ENCODE measurements at places on chromosomes 13 and 19.

GRCh38 chr13:53110614-53111013, 82.0 kb downstream of the OLFM4 start:
- DNase-seq, result no peak

GRCh38 chr19:16585094-16585801, 13.0 kb upstream of the SLC35E1 start:
- no peak for DNase-seq

DNA sequence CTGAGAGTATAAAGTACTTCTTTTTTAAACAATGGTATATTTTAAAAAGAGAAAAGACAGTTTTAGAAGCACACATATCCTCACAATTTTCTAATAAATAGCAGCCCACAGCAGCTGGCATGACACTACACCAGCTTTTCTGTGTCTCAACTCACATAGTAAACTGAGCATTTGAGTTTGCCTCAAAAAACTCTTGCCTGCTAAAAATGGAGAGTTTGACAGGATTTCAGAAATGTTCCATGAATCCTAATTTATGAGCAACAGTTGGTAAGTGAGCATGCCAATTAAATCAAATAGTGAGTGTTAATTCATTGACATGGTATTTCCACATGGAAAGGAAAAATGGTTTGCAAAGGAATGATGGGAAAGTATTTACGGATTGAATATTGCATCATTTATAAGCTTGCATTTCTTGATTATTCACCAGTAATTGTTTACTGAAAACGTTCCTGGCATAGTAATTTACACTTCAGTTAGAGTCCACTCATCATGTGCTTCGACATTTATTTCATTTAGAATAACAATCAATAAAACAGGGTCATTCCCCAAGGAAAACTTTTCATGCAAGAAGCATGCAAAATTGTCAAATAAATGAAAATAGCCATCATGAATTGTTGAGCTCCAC, 323.0 kb downstream of the EFNB2 start:
- DNase-seq, result no peak

GRCh38 chr19:15252398-15253018, 20.3 kb upstream of the EPHX3 start:
- DNase-seq, result no peak

DNA sequence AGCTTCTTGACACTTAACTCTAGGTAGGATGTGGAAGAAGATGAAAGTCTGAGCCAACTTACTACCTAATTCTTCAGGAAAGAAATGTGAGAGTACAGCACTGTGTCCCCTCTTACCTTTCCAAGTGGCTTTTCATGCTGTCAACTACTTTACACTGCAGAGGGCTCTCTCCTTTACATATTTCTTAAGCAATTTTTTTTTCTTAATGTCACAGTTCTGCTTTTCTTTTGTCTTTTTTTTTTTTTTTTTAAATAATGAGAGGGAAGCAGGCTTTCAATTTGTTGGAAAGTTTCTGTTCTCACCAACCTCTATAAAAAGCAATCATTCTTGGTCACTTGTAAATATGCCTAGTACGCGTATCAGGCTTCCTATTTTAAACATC, 212.7 kb upstream of the MIR17HG start:
- no peak for DNase-seq

All from stimulated activated CD4-positive, alpha-beta T cell treated with anti-CD3 and anti-CD28 coated beads, Interleukin-15, amount 100 ng/mL, for 1 hour (primary cell).